Activated naive CD8-positive, alpha-beta T cell treated with anti-CD3 and anti-CD28 coated beads, Interleukin-2, amount 50 U/mL, for 16 hours (primary cell): ENCODE measurements at places on chromosomes 13 and 19.

DNA sequence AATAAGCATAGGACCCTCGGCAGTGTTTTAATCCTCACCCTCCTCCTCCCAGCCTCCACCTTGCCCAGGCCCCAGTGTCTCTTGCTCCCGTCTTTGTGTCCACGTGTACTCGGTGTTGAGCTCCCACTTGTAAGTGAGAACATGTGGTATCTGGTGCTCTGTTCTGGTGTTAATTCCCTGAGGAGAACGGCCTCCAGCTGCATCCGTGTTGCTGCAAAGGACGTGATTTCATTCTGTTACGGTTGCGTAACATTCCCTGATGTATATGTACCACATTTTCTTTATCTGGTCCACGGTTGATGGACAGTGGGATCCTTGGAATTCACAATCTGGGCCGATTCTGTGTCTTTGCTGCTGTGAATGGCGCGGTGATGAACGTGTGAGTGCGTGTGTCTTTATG is 44.7 kb upstream of the TFDP1 start:
- no peak for DNase-seq

GRCh38 chr19:40134866-40135265 is 44.1 kb upstream of the ZNF780A start:
- no peak for DNase-seq

DNA sequence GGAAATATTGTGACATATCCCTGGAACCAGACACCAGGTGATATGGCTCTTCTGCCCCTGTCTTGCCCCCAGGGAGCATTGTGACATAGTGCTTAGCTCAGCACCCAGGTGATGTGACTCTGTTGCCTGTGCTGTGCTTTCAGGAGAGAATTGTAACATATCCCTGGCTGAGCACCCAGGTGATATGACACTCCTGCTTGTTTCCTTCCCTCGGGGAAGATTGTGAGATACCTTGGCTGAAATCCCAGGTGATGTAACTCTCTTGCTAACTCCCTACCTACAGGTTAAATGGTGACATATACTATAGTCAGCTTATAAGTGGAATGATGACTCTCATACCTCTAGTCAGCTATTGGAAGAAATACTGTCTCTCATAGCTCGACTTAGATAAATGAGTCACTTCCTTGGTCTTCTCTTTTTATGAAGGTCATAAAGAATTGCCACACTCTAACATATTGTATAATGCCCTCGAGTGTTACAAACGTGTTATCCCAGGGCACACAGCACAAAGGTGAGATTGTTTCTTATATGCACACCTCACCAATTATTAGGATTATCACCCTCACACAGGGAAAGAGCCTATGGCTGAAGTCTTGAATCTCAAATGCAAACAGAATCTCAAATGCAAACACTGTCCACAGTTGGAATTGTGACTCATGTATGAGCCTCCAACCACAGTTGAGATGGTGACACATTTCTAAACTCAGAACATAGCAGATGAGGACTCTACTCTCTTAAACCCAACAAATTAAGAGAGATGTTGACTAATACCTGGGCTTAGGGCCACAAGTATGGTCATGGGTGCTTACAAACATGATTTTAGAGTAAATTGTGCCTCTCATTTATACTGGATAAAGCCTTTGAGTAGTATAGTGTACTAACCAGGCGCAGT is 32.7 kb upstream of the ZNF254 start:
- no peak for DNase-seq

- DNase-seq: peak; percentile 43
Measured at GRCh38 chr19:14450168-14450874, 17.2 kb downstream of the PKN1 start.

DNA sequence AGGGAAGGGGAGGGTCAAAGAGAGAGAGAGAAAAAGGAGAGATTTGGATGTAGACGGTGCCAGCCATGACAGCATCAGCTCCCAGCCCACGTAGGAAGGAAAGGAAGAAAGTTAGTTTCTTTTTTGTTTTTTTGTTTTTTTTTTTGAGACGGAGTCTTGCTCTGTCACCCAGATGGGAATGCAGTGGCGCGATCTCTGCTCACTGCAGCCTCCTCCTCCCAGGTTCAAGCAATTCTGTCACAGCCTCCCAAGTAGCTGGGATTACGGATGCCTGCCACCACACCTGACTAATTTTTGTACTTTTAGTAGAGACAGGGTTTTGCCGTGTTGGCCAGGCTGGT is 27.6 kb downstream of the ELL start:
- DNase-seq: no peak

GRCh38 chr19:38726761-38727301 is 17.4 kb downstream of the CAPN12 start:
- DNase-seq: no peak

- no peak for DNase-seq
Measured at GRCh38 chr13:63307228-63307627, 1891.6 kb upstream of the PCDH20 start.

DNA sequence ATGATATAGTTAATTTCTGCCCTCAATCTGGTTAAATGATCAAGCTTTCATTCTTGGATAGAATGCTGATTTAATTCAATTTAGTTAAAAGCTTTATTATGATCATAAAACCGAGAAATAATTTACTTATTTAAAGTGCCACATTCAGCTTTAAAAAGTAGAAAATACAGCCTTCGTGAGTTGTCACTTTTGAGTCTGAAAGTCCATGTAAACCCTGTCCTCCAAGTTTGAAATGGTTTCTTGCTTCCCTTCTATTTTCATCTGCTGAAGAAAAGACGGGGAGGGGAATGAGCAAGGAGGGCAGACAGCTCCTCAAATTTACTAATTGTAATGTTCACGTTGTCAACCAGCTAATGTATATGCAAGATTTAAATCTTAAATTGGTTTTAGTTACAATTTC is 59.5 kb downstream of the NDFIP2 start:
- DNase-seq: no peak

DNA sequence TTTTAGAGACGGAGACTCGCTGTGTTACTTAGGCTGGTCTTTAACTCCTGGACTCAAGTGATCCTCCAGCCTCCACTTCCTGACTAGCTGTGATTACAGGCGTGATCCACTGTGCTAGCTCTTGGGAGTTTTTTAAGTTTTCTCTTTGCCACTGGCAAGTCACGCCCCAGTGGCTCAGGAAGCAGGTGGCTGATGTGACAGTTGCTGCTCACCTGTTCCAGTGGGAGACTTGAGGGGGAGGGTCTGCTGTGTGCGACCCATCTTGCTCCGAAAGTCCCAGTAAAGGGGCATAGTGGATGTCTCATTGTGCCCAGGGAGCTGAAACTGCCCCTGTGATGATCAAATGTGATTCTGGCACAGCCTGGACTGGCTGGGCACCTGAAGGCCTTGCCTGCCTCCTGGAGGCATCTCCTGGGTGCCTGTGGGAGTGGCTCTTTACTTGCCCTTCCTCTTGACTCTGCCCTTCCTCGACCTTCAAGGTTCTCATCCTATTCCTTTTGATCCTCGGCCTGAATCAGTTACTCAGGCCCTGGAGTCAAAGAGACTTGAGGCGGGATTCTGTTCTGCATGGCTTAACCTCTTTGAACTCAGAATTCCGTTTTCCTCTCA is 7.8 kb downstream of the SMARCA4 start:
- DNase-seq: no peak

DNA sequence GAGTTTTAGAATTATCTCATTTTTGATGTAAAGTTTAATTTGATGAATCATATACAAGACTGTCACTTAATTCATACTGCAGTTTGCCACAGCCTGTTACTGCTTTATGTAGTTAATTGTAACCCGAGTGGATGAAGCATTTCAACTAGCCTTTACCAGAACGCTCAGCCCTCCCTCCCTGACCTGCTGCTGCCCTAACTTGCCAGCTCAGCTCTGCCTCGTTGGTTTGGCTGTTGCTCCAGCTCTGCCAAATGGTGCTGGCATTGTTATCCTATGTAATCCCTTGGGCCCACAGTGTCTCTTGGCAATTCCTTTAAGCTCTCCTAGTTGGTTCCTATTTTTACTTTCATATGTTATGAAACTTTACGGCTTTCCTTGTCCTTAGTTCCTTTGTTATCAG is 113.3 kb downstream of the LMO7 start:
- DNase-seq: no peak

DNA sequence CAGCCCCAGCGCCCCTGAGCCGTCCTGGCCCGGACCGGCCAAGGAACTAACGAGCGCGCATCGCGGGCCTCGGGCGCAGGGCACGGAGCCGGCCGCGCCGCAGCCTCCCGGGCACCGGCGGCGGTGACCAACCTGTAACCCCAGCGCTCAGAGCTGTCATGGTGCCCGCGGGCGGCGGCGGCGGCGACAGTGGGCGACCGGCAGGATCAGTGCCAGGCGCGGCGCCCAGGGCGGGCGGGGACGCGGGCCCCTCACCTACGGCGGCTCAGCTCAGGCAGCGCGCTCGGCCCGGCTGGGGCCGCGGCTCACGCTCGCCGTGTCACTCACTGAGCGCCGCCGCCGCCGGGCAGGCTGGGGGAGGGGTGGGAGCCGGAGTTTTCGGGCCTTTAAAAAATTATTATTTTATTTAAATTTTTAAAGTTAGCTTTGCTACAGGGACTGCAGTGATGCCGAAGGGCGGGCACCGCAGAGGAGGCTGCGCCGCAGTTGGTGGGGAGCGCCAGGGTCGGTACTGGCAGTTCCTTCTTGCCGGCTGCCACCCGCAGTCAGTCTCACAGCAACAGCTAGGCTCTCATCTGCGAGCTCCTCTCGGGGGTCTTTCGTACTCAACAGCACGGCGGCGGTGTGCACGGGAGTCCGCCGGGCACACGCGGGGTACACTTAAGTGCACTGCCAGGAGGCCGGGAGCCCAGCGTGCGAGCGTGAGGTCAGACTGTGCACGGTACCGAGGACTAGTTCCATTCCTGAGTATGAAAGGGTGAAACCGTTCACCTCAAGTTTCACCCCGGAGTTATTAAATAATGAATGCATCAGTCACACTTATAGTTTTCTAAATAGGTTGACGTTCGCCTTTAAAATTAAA is at the start of gene NALCN:
Gene NALCN (minus strand): TSS at position 328 of the 862 bp plus-strand sequence. CDS start 17,382 bp downstream, outside the sequence.
- no peak for DNase-seq

DNA sequence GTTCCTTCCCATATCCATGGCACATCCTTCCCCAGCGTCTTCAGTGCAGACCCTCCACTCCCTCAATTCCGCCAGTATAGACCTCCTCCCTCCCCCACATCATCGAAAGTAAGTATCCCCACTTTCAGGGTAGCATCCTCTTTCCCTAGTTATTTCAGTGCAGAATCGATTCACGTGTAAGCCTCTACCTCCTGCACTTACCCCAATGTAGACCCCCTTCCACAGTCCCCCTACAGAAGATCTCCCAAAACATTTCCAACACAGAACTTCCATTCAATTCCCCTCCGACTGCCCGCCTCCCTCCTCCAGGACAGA is 664 bp downstream of the IRF3 start:
- no peak for DNase-seq

- no peak for DNase-seq
Measured at GRCh38 chr19:1860042-1860775, 3.2 kb downstream of the KLF16 start.

GRCh38 chr19:10816691-10817090 is 19.3 kb downstream of the TMED1 start:
- no peak for DNase-seq

DNA sequence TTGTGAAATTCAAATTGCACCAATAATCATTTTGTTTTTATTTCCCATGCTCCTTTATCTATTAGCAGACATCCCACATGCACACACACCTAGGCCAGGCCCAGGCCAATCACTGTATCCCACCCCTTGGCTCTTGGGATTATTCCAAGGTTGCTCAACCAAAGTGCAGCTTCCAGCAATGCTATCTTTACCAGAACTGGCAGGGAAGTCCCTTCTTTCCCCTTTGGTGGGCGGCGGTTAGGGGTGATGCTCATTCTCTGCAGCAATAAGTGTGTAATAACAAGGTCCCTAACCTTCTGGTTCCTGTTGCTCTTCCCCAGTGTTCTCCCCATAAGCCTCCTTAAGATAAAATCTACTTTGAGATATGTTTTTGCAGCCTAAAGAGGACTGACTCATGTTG is 18.3 kb upstream of the KCTD12 start:
- no peak for DNase-seq

DNA sequence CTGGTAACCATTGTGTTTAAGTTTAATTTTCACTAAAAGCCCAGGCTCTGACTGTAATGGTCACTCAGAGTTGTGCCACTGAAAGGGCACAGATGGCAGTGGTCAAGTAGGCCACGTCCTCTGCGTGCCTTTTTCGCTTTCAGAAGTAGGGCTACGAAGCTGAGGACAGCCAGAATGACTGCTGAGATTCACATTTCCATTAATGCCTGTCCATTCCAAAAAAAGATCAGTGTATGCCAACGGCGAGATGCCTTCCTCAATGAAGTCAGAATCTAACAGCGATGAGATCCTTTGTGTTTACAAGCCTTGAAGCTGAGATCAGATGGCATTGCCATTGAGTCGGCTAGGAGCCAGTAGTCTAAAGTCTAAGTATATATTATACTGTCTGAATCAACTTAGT is 311.3 kb downstream of the FGF14 start:
- DNase-seq: no peak

DNA sequence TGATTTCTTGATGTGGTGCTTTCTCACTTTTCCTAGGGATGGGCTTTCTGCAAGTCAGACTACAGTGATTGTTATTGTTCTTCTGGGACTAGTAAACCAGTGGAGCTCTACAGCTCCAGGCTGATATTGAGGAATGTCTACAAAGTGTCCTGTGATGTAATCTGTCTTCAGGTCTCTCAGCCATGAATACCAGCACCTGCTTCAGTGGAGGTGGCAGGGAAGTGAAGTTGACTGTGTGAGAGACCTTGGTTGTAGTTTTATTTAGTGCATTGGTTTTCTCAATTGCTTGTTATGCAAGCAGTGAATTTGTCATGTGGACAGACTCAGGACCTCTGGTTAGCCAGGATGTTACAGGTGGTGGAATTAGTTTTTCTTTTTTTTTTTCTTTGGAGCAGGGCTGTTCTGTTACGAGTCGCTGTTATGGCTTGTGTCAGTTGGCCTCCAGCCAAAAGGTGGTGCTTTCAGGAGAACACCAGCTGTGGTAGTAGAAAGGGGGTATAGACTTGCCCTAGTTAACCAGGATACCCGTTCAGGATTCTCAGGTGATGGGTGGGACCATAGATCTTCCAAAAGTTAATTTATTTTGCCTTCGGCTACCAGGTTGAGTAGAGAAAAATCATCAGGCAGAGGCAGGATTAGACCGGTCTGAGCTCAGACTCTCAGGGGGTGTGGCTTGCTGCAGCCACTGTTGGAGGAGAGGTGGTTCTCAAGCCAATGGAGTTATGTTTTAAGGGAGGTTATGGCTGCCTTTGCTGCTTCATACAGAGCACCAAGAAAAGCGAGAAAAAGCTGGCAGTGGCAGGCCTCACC is 11.9 kb upstream of the ZNF675 start:
- no peak for DNase-seq
